ENCODE measurements at places on chromosomes 2 and 18.

DNA sequence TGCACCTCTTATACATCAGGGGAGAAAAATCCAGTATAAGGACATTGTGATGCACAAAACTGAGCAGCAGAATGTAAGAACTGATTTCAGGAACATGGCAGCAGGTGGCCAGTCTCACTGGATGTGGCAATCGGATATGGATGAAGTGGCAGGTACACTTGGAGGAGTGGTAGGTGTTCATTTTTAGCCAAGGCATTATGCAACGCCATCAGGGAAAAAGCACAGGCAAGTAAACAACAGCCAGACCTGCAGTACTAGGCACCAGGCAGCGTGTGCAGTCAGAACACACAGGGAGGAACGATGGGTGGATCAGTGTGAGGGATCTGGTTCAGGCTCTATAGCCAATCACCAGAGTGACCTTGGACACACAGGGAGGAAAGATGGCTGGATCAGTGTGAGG is 77.4 kb upstream of the GCFC2 start:
- no peak overlapping the region for H3K27ac ChIP-seq
- no peaks in the 10 kb centered on the region for H3K36me3 ChIP-seq
- DNase-seq = no peak
- H3K4me1 ChIP-seq = no peaks in the 10 kb centered on the region

DNA sequence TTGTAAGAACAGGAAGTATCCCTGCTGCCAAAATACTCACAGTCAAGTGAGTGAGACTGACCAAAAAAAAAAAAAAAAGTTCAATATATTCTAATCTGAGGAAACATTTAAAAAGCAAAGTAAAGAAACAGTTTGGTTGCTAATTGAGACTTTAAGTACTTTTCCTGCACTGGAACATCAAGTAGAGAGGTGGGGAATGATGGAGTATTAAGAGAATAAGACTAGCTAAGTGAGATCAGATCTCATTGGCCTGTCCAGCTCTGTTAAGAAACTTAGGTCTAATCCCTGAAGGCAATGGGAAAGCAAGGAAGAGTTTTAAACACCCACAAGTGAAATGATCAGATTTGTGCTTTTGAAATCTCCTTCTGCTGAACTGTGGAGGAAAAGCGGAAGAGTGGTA is 27.8 kb upstream of the MAP4K3 start:
- peaks cover 14% of the 10 kb centered on the region for H3K4me1 ChIP-seq
- H3K27ac ChIP-seq = no peak overlapping the region
- no peak for DNase-seq
- H3K27me3 ChIP-seq = no peaks in the 10 kb centered on the region
- no peaks in the 10 kb centered on the region for H3K36me3 ChIP-seq
- no peak overlapping the region for H3K4me3 ChIP-seq

DNA sequence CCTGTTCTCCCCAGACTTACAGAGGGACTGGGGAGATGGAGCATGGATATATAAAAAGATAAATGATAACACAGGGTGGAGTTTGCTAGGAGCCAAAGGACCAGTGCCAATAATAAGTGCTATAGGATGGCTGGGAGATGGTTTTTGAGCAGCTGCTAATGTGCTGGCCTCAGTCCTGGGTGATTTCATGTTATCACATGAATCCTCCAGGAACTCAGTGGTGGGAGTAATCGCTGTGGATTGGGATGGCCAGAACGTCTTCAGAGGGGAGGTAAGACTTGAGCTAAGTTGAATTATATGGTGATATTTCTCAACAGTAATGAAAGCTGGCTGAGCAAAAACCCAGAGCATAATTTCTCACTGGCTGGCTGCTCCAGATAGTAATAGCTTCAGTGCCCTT is 441.4 kb downstream of the SLC4A3 start:
- peaks cover 7% of the 10 kb centered on the region for H3K4me1 ChIP-seq
- H3K27ac ChIP-seq = no peak overlapping the region
- H3K36me3 ChIP-seq = no peaks in the 10 kb centered on the region
- H3K4me3 ChIP-seq = no peak overlapping the region
- no peaks in the 10 kb centered on the region for H3K27me3 ChIP-seq

DNA sequence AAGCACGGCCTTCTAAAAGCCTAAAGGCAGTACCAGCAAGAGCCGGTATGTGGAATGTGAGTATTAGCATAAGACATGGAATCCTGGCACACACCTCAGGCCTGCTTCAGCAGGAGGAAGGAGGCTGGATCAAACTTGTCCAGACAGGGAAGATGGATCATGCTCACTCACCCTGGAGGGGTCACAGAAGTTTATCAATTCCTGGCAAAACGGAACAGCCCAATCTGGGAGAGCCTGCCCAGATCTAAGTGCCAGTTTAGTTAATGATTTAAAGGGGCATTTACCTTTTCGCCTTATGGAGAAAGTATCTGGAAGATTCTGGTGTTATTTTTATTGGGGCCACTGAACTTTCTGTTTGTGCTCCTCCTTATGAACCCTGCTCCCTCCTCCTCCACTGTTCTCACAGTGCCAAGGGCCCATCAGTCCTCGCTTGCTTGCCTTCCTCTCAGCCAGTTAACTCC is 58.3 kb upstream of the NFE2L2 start:
- H3K4me1 ChIP-seq = no peaks in the 10 kb centered on the region
- H3K4me3 ChIP-seq = no peak overlapping the region
- no peaks in the 10 kb centered on the region for H3K27me3 ChIP-seq
- H3K36me3 ChIP-seq = no peaks in the 10 kb centered on the region
- no peak overlapping the region for H3K27ac ChIP-seq

Measured in ovary (tissue), 10 donors.